ENCODE measurements at places on chromosomes 11 and 22.

DNA sequence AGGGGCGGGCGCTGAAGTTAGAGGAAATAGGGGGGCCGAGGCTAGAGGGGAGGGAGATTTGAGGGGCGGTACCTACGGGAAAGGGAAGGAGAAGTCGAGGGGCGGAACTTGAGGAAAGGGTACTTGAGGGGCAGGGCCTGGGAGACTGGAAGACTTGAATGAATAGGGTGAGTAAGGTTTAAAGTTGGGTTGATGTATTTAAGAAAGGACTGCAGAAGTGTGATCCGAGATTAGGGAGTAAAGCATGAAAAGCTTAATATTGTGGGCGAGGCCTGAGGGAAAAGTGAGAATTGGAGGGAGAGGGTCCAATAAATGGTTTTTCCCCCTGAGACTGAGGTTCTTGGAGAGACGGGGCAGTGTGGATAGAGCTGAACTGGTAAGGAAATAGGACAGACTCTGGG lies 723 bp downstream of the HSCB start:
- DNase-seq = no peak

DNA sequence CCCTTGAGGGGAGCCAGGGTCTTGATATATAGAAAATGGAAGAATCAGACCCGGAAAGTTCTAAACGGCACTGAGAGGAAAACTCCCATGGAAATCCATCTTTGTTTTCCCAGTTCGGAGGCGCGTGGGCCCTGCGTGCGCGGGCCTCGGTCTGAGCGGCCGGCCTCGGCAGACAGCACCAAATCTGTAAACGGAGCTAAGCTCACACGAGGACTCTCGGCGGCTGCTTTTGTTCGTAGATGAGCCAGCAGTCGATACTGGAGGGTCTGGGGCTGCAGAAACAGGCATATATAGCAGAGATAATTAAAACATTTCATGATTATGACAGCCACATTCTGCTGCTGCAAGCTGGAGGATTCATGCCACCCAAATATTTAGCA lies 68.5 kb upstream of the PPARA start:
- peak; percentile 21 for DNase-seq

- no peak for DNase-seq
Measured at GRCh38 chr22:40749829-40750228, 69.3 kb downstream of the SLC25A17 start.

GRCh38 chr22:36727927-36728488 lies 24.5 kb upstream of the CACNG2 start:
- no peak for DNase-seq

GRCh38 chr11:61771985-61772455 lies 19.6 kb downstream of the MYRF start:
- DNase-seq = no peak

GRCh38 chr11:66951927-66952337 lies 6.3 kb downstream of the PC start:
- DNase-seq = no peak
